Dorsolateral prefrontal cortex (tissue), 122 donors: ENCODE measurements at places on chromosomes 6 and 20. TPM values are rescaled to one million over a fixed set of nuclear protein-coding genes. Genes with fewer than 3 reads are reported as not detected.

Gene CDSN
- total RNA-seq = not detected

Gene MUC21
- not detected for total RNA-seq

Gene ULBP2
- total RNA-seq = 2.7 TPM

Gene RUNX2
- total RNA-seq = 4.5 TPM

Gene SYNDIG1
- 39.0 TPM for total RNA-seq
